ENCODE measurements at places on chromosomes 4 and X. TPM values are rescaled to one million over a fixed set of nuclear protein-coding genes. Genes with fewer than 3 reads are reported as not detected.

DNA sequence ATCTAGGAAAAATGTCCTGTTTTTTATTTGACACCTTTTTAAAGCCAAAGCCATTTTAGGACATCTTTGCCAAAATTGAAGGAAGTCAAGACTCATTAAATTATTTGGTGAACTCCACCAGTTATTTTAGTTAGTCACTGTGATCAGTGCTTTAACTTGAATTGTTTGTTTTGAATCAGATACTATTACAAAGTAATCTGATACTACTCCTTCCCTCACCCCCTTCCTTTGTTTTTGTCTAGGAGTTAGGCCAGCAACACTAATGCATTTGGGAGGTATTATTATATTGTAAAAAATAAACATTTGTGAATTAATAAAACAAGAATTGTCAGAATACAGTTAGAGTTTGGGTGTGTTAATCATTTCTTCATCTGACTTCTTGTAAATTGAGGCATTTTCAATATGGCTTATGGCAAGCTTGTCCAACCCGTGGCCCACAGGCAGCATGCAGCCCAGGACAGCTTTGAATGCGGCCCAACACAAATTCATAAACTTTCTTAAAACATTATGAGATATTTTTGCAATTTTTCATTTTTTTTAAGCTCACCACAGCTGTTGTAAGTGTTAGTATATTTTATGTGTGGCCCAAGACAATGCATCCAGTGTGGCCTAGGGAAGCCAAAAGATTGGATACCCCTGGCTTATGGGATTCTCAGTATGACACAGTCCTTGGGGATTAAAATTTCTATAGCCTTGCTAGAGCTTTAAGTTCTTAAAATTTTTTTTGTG lies 182.2 kb downstream of the BMPR1B start:
- no peak for DNase-seq

- DNase-seq: no peak
Measured at GRCh38 chr4:23476515-23477090, 413.2 kb downstream of the PPARGC1A start.

DNA sequence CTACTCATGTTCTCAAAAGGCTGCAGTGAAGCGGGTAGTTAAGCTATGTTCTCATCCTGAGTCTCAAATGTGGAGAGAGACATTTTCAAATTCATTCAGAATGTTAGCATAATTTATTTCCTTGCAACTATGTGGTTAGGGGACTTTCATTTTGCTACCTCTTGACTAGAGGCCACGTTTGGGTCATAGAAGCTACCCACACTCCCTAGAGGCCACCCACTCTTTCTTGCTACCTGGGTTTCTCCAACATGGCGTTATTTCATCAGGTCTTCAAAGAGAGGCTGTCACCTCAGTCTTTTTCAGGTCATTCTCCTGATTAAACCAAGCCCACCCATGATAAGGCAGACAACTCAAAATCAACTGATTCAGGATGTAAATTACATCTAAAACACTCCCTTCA lies 34.3 kb upstream of the NLGN4X start:
- DNase-seq: no peak

DNA sequence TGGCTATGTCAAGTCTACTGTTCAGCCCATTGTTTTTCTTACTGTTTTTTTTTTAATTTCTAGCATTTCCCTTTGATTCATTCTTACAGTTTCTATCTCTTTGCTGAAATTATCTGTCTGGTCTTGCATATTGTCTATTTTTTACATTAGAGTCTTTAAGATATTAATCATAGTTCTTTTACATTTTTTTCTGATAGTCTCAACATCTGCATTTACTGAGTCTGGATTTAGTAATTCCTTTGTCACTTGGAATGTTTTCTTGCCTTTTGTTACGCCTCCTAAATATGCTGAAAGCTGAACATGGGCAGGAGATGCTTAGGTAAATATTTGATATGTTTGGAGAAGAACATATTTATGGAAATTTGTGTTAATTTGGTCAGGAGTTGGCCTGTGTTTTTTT lies 10.4 kb downstream of the JADE3 start:
- no peak for DNase-seq

GRCh38 chr4:158775091-158775651 lies 6.3 kb downstream of the FNIP2 start:
- DNase-seq: no peak

- no peak for DNase-seq
Measured at GRCh38 chr4:3911252-3911856, 145.2 kb downstream of the ADRA2C start.

DNA sequence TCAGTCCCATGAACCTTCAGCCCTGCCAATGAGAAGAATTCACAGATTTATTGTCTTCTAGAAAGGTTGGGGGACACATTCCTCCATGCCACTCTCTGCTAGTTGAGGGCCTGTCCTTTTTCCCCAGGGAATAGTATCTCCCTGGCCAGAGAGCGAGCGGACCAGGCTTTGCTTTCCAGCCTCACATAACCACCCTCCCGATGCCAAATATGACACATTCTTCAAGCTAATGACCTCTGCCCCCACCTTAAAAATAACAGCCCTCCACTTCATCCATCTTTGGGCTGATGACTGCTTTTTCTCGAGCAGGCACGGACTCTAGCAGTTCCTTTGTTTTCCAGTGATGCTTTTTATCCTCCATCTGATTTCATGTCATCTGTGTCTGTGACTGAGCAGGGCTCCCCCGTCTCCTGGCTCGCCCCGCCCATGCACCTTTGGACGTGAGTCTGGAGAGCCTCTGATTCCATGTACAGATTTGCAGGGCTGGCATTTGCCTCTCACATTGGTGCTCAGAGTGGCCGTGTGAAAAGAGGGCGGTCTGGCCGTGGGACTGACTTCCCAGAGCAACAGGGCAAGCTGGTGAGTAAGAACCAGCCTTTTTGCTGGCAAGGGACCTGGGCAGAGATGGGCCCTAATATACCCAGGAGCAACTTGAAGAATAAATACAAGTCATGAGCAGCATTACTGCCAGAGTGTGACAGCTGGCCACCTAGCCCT lies 279.8 kb downstream of the BCOR start:
- no peak for DNase-seq

The SLC7A11 gene
- 3.0 TPM for total RNA-seq

DNA sequence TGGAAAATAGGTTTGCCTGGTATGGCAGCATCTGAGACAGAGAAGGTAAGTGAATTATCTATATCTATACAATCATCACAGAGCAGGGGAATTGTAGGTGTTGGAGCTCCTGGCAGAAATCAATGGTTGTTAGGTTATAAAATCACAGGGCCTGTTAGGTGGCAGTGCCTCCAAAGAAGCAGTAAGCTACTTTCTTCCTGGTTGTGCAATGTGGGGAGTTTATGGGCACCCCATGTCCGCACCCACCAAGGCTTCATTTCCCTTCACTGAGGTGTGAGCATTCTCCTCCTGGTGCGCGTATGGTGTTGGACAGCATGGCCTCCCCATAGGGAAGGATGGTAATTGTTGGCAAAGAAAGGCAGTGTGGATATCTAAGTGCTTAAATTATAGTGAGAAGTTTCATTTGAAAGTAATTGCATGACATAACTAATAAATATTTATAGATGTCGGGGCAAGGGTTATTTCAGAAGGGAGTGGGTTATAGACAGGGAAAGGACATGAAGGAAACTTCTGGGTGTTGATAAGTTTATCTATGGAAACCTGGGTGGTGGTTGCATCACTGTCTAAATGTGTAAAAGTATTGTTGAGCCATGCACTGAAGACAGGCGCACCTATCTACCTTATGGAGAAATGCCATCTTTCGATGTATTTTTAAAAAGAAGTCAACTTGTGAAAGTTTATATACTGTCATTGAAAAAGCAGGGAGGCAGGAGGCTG lies 153.7 kb downstream of the FRAS1 start:
- DNase-seq: no peak

The PNMA5 gene
- not detected for total RNA-seq

The DDIT4L gene
- 6.9 TPM for total RNA-seq

DNA sequence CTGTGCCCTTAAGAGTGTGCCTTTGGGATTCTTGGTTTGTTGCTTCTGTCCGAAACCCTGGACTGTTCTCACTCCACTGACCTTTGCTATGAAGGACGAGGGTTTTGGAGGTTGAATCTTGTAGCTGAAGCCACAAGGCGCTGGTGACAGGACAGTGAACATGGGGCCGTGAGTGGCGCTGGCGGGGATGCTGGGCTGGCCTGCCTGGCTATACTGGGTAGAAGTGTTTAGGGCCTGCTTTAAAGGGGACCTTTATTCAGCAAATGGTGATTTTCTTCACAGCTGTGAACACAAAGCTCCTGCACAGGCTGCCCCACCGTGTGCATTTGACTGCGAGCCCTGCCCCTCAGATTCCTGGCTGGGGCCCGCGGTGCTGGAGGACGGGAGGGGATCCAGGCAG lies 27.1 kb upstream of the TADA2B start:
- DNase-seq: no peak

The LONRF3 gene
- total RNA-seq: 1.3 TPM

GRCh38 chr4:184402740-184403383 lies 71.5 kb downstream of the IRF2 start:
- no peak for DNase-seq

GRCh38 chrX:7083468-7084396 lies 63.8 kb upstream of the STS start:
- DNase-seq: no peak

The MAOA gene
- total RNA-seq: 1.1 TPM

All from mesothelial cell of epicardium (in vitro differentiated cells).